ENCODE measurements at places on chromosomes 4 and X. TPM values are rescaled to one million over a fixed set of nuclear protein-coding genes. Genes with fewer than 3 reads are reported as not detected.

Gene SLIT2
- total RNA-seq = 11.6 TPM

Gene SYTL4
- total RNA-seq = 12.3 TPM

Gene INTS6L
- 3.8 TPM for total RNA-seq

DNA sequence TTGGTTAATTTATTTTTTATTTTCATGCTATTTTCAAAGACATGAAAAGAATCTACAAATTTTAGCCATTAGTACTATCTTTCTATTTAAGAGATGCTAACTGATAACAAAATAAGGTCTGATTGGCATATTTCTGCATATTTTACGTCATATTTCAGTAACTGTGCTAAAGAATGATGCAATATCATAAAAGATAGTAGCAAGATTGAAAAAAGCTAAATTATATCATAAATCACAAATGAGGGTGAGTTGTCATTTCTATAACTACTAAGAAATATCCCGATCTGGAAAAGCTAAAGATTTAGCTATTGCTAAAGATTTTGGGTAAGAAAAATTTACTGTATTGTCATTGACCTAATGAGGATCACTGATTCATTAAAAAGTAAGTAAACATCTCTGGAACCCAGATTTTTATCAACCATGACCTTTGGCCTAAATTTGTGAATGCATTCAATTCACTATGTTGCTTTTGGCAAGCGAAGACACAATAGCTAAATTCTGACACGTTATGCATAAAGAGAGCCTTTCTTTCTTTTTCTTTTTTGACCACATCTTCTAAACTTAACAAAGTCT, 103.6 kb downstream of the HPGD start:
- no peak for DNase-seq

DNA sequence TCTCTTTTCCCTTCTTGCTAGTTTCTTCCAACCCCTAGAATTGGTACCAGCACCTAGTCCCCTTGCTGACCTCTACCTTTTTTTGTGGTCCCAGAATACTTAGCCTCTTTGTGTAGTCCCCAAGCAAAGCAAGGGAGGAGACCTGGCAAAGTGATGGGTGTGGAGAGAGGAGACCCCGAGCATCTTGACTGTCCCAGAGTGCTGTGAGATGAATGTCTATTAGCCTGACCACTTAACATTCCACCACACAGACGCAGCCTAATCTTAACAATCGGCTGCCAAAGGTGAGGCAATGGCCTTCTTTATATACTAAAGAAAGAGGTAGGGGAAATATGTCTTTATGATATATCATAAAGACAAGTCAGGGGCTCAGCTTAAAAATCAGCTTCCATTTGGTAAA, 55.9 kb downstream of the TRIM2 start:
- no peak for DNase-seq

- DNase-seq = no peak
Observed at GRCh38 chr4:141248029-141248428, 27.3 kb downstream of the ZNF330 start.

DNA sequence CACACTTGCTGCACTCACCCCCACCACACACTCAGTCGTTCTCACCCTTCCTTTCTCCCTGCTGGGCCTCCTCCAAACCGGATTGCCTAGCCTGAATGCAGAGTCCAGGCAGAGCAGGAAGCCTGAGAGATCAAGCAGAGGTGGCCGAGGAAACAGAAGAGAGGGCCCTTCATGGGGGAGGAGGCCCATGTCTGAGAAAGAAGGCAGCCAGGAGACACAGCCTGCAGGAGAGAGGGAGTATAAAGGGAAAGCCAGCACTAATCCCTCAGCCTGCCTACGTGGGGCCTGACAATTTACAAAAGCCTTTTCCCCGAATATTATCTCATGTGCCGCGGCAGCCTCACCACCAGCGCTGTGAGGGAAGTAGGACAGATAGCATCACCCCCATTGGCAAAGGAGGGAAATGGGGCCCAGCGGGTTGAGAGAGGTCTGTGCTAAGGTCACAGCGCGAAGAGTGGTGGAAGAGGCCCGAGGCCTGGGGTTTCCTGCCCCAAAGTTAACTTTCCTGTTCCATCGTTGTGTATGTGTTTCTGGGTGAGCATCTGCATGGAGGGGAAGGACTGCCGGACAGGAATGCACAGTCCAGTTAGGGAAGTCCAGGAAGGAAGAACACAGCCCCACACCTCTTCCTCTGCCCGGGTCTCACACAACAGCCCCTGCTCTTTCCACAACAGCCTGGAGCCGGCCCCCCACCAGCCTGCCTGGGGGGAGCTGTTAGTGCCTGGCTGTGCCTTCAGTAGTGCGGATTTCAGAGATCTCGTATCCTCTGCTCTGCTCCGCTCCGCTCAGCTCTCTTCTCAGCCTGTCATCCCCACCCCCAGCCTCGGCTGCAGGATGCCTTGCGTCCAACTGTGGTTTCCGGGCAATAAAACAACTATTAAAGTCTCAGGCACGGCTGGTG, 50.9 kb upstream of the BCOR start:
- no peak for DNase-seq

GRCh38 chr4:184628103-184628502, 21.1 kb downstream of the CASP3 start:
- no peak for DNase-seq

GRCh38 chr4:138003248-138003647, 238.9 kb downstream of the SLC7A11 start:
- no peak for DNase-seq

GRCh38 chrX:475926-476723, 89.4 kb upstream of the PPP2R3B start:
- DNase-seq = no peak

DNA sequence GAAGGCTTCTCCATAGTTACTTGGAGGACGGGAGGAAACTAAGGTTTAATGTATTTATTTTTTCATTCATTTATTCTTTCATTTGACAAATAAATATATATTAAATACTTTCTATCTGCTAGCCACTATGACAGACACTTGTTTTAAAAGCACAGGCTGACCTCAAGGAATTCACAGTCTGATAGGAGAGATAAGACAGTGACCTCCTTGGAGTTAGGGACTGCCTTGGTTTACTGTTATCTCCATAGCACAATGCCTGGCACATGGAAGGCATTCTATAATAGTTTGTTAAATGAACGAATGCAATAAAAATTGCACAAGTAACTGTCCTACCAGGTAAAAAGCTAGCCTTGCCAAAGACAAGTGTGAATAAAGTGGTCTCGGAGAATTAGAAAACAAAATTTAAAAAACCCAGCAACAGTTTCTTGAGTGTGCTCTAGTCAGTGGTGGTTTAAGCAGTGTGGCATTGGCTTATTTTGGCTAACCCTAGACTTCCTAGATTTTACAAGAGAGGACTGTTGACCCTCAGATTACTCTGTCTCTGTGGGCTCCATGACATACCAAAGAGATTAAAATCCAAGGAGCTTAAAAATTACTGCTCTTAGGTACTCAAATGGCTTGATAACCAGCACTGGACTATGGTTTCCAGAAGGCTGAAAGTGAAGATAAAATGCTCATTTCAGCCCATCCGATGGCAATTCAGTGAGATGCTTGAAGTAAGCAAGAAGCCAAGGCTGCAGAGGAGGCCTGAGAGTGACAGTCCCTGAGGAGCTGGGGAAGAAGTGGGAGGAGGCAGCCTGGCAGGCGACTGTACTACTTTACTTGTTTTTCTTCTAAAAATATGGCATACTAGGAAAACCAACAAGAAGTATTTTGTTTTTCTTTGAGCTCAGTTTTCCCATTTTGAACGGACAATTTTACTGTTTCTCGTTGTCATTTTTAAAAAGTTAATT, 9.6 kb downstream of the AFP start:
- no peak for DNase-seq

DNA sequence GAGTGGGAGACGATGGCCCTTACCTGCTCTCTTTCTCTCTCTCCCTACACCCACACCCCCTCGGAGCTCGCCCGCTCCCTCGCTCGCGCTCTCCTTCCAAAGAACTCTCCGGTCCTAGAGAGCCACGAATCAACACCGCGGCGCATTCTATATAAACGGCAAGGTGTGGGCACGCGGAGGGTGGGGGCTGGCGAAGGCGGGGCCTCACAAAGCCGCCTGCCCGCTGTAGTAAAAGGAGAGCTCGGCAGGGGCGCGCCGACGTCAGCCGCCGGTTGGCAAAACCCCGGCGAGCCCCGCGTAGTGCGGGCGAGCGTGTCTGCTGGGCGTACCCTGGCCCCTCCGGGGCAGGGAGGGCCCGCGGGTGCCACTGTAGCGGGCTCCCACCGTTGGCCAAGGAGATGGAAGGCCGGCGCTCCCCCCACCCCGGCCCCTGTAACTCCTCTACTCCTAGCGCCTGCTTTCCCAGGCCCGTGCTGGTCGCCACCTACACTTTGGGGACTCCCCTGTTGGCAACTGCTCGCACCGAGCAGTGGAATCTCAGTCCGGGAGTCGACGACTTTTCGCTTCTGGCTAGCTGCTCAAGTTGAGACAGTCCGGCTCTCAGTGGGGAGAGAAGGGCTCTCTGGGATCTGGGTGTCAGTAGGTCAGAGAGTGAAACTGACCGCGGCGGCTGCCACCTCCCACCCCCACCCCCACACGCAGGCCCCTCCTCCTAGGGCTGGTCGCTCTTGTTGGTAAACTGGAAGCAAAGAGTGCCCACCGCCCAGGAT, 325.5 kb upstream of the F9 start:
- DNase-seq = no peak
